ENCODE measurements at places on chromosomes 3 and 15.

GRCh38 chr3:5787861-5788488 lies 600.5 kb downstream of the EDEM1 start:
- no peak for DNase-seq

- no peak for DNase-seq
These were observed 65.4 kb upstream of the ZNF148 start for GRCh38 chr3:125440559-125440955.

DNA sequence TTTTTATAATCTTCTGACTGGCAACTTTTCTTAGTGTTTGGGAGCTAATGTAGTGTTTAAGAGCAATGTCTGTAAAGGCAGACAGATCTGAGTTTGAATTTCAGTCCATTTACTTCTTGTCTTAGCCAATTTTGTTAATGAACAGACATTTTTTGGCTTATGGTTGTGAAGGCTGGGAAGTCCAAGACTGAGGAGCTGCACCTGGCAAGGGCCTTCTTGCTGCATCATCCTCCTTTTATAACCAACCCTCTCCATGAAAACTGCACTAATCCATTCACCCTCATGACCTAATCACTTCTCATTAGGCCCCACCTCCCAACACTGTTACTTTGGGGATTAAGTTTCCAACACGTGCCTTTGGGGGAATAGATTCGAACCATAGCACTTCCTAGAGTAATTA lies 164.5 kb downstream of the GAP43 start:
- no peak for DNase-seq

- DNase-seq = no peak
These were observed 38.3 kb downstream of the CCDC39 start for GRCh38 chr3:180640987-180641386.

DNA sequence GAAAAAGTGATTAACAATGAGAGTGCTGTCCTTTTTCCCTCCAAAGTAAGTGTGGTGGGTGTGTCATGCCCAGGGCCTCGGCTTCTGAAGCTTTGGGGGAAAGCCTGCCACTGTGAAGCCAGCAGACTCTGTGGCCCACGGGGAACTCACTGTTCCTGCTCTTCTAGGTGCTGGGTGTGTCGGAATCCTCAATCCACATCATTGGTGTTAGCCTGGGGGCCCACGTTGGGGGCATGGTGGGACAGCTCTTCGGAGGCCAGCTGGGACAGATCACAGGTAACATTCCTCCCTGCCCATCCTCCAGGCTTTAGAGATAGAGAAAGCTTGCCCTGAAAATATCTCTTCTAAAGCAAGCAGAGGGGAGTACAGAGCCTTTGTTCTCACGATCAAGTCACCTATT lies 11.6 kb downstream of the PLA1A start:
- DNase-seq = no peak

DNA sequence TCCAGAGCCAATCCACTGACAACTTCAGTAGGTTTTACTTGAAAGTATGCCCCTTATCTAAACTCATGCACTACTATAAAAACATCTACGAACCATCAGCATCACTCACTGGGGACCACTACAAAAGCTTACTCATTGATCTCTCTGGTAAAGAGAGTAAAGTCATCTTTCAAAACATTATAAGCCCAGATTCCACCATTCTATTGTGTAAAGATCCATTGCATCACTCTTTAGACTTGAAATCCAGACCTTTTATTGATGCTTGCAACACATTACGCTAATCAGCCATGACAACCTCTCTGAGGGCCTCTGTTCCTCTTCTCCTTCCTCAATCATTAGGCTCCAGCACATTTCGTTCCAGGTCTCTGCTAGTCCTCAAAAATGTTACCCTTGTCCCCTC lies 248.9 kb upstream of the WNT5A start:
- no peak for DNase-seq

DNA sequence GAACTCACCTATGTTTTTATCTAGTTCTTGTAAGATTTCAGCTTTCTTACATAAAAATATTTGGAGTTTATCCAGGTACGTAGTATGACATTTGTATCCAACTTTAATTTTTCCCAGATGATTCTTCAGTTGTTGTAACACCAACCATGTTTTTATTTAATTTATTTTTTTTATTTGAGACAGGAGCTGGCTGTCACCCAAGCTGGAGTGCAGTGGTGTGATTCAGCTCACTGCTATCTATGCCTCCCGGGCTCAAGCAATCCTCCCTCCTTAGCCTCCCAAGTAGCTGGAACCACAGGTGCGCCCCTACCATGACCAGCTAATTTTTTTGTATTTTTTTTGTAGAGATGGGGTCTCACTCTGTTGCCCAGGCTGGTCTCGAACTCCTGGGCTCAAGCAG lies 6.6 kb downstream of the XYLB start:
- no peak for DNase-seq

DNA sequence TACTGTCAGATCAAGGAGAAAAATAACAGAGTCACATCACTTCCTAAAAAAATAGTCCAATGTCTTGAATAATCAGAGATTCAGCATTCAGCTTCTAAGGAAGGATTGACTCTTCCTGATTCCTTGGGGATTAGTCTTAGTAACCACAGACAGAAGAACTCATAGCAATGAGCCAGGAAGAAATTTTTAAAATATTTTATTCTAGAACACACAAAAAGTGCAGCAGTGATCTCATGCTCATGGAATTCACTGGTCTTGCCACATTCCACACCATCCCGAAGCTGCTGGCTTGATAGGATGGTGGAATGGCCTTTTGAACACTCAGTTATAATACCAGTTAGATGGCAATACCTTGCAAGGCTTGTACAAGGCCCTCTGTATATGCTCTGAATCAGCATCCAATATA lies 43.0 kb upstream of the ABI3BP start:
- peak; percentile 84 for DNase-seq

DNA sequence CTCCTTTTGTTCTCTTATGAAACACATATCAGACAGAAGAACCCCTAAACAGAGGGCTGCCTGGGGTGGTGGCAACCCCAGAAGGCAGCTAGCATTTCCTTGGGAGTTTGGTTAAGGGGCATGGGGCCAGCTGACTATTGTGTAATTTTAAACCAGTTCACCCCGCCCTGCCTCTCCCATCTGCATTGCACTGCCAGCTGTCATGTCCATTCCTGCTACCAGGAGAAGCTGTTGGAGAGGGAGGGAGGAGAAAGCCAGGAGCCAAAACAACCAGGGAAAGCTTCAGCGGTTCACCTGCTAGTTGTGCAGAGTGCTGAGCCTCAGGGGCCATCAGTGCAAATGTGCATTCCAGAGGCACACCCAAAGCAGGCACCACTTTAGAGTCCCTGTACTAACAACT lies 47.6 kb upstream of the ATP1B3 start:
- DNase-seq = no peak

DNA sequence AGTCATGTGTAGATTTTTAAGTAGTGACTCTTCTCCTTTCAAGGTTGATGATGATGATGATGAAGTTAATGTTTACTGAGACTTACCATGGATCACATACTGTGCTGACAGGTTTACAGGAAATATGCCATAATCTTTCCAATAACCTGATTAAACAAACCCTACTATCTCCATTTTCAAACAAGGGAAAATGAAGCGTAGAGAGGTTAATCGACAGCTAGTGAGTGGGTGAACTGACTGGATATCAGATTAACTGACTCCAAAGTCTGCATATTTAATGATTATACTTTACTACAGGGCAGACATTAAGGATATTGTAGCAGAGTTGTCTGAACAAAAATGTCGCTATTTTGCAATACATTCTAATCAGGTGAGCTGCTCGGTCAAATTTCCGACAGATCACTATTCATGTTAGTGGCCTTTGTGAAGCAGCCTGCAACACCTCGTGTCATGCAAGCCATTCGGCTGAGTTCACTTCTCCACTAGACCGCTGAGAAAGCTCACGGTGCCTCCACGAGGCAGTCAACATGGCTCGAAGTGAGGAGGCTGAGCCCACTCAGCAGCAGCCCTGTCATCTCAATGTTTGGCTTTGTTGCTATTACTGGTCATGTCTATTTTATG lies 264.2 kb downstream of the NFKBIZ start:
- DNase-seq = no peak

DNA sequence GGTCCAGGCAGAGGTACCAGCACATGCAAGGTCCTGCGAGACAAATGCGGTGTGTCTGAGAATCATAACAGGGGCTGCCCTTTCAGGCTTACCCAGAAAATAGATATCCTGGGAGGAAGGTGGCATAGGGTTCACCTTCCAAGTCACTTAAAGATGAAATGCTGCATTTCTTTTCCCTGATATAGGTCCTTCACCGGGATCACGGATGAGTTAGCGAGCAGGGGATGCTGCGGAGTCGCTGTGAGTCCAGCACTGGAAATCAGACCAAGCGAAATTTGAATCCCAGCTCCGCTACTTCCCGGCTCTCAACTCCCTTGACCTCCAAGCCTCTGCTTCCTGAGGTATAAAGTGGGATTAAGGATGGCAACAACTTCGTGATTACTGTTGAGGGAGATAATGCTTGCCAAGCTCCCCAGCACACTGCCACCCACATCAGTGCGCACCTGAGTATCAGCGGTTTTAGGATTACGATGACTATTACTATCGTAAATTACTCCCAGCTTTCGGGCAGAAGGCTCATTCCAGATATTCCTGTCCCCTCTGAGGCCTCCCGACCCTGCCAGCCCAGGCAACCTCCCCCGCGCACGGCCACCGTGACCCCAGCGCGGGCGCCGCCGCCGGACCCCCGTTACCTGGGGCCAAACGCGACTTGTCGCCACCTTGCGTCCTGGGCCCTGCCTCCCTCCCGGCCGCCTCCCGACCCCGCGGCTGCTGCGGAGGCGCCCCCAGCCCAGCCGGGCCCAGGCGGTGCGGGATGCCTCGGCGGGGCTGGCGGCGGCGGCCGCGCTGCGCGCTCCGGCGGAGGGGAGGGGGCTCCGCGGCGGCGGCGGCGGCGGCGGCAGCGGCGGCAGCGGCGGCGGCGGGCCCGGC lies 589 bp upstream of the GPR27 start:
- DNase-seq = no peak

GRCh38 chr3:127462111-127462655 lies 128.3 kb downstream of the TPRA1 start:
- no peak for DNase-seq

- no peak for DNase-seq
These were observed 40.8 kb upstream of the KLF13 start for GRCh38 chr15:31285772-31286261.

DNA sequence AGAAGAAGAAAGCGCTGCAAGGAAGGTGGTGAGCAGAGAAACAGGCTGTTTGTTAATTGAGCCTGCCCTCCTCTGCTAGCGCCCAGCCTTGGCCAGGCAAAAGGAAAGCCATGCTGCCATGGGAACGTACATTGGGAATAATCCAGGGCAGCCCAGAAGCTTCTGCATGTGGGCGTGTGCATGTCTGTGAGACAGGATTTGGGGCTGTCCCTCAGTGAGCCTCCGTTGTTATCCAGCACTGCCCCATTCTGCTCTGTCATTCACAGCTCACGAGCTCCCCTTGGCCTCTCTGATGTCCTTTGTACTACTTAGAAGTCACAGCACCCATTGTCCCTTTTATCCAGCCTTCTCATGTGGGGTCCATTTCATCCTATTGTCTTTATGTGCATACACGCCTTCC lies 239.1 kb upstream of the ROPN1 start:
- no peak for DNase-seq

GRCh38 chr3:145807990-145808389 lies 353.0 kb downstream of the PLOD2 start:
- peak; percentile 48 for DNase-seq

DNA sequence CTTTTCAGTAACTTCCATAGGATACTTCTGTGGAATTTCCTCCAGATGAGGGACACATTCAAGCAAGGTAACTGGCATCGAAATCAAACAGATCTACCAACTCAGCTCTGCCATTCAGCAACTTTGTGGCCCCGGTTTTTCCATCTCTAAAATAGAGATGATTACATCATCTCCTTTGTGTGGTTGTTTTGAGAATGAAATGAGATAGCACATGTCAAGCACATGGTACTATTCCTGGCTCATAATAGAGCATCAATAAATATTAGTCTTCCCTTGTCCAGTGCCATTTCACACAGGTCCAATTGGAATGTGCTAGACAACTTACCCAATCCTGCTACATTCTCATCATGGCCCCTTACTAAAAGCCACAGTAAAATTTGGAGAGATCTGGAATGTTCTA lies 24.2 kb upstream of the TM4SF4 start:
- no peak for DNase-seq

- no peak for DNase-seq
These were observed 187.6 kb downstream of the EBLN2 start for GRCh38 chr3:73249047-73249446.

DNA sequence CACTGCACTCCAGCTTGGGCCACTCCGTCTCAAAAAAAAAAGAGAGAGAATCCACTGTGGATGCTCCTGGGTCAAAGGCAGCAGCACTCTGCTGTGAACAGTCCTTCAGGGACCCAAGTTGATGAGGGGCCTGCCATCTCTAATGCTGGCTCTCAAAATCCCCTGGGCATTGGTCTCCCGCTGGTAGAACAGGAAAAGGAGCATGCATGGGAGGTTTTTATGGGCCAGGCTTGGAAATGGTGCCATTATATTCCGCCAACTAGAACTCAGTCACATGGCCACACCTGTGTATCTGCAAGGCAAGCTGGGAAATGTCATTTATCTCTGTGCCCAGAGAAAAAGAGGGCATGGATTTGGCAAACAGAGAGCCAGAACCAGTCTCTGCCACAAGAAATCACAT lies 3.4 kb upstream of the DIS3L start:
- no peak for DNase-seq

- DNase-seq = no peak
These were observed 90.6 kb downstream of the SOX14 start for GRCh38 chr3:137854533-137855261.

- DNase-seq = peak; percentile 91
These were observed 1016.0 kb downstream of the MCTP2 start for GRCh38 chr15:95247071-95247984.

- no peak for DNase-seq
These were observed 8.3 kb downstream of the EIF2AK4 start for GRCh38 chr15:39942101-39942752.

DNA sequence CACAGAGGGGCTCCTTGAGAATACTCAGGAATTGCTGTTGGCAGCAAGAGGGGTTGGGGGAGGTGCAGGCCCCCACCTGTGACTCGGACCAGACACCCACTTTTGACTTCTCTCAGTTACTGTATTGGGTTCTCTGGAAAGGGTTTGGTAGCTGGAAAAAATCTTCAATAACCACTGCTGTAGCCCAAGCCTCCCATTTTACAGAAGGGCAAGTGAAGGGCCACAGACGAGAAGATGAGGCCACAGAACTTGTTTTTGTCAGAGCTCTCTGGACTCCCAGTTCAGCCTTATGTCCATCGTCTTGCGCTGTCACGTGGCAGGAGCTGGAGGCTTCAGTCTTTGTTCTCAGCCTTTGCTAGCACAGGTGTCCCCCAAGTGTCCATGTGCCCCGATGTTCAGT lies 12.7 kb upstream of the TATDN2 start:
- no peak for DNase-seq

DNA sequence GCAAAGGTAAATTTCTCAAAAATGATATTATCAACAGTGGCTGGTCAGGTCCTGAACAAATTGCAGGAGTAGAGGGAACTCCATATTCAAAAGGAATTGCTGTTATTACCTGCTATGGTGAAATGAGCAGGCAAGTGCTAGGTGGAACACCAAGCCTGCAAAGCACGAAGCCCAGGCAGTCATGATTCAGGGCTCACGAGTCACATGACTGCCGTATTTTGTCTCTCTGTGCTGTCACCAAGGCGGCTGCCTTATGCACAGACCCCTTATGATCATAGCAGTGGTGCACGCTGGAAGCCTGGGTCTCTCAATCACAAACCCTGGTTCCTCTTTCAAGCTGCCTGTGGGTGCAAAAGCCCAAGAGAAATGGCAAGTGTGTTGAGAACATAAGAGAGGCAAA lies 24.4 kb downstream of the SLC12A1 start:
- DNase-seq = no peak

GRCh38 chr3:64223791-64224745 lies 1.2 kb downstream of the PRICKLE2 start:
- peak; percentile 87 for DNase-seq

- no peak for DNase-seq
These were observed 136.1 kb upstream of the MEF2A start for GRCh38 chr15:99429681-99430081.
